Lung (tissue), 17 donors: ENCODE measurements at places on chromosomes 1 and 21. TPM values are rescaled to one million over a fixed set of nuclear protein-coding genes. Genes with fewer than 3 reads are reported as not detected.
A peak's percentile ranks its signal among the peaks of the same experiment; 100 is the strongest.

DNA sequence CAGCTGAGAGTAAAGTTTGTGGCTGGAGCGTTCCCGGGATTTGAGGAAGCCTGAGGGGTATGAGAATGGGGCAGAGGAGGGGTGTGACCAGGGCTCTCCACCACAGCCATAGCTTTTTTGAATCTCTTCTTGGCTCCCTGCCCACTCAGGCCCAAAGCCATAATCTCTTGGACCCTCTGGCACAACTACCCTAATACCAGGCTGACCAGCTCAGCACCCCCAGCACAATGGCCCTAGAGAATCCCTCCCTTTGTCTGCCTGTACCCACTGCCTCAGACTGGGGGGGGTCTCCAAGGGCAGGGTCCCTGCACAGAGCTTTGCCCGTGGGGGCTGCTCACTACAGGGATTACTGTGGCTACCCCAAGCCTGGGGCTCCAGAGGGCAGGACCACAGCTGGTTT is 7.5 kb downstream of the DENND4B start:
- peaks cover 51% of the 10 kb centered on the region for H3K36me3 ChIP-seq
- no peaks in the 10 kb centered on the region for H3K4me1 ChIP-seq
- H3K27ac ChIP-seq = no peak overlapping the region
- no peaks in the 10 kb centered on the region for H3K27me3 ChIP-seq

DNA sequence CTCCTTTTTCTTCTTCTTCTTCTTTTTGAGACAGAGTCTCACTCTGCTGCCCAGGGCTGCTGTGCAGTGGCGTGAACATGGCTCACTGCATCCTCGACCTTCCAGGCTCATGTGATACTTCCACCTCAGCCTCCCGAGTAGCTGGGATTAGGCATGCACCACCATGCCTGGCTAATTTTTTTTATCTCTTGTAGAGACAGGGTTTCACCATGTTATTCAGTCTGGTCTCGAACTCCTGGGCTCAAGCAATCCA is 13.0 kb upstream of the PADI1 start:
- H3K4me3 ChIP-seq = no peak overlapping the region
- no peak overlapping the region for H3K27ac ChIP-seq

Gene HAO2
- not detected for polyA plus RNA-seq

- no peak for DNase-seq
- no peaks in the 10 kb centered on the region for H3K4me1 ChIP-seq
- peaks cover 2% of the 10 kb centered on the region for H3K27me3 ChIP-seq
- H3K36me3 ChIP-seq = no peaks in the 10 kb centered on the region
Measured at GRCh38 chr21:45845063-45845769, 136.4 kb upstream of the COL6A1 start.

DNA sequence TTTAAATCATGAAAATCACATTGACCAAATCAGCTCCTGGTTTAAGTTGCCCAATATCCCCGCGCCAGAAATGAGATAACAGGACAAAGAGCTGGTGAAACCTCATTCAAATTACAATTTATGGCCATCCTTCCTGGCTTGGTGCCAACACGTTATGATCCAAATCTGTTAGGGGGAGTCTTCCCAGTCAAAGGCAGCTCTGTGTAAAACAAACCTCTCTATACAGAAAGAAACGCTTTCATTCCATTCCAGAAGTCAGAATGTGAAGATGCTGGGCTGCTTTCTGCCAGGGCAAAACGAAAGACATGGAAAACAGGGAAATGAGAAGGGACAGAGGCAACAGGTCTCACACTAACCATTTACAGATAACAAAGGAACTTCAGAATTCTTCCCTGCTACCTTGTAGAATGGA is 53.5 kb upstream of the TIAM1 start:
- H3K27ac ChIP-seq = no peak overlapping the region
- H3K27me3 ChIP-seq = no peaks in the 10 kb centered on the region
- H3K4me3 ChIP-seq = no peak overlapping the region
- H3K36me3 ChIP-seq = no peaks in the 10 kb centered on the region
- no peaks in the 10 kb centered on the region for H3K4me1 ChIP-seq

GRCh38 chr1:153386500-153386901 is 4.4 kb downstream of the S100A8 start:
- DNase-seq = peak; percentile 2
- no peak overlapping the region for H3K27ac ChIP-seq
- H3K27me3 ChIP-seq = no peaks in the 10 kb centered on the region

- peak; percentile 50 for DNase-seq
- no peaks in the 10 kb centered on the region for H3K36me3 ChIP-seq
- no peaks in the 10 kb centered on the region for H3K27me3 ChIP-seq
- no peaks in the 10 kb centered on the region for H3K4me1 ChIP-seq
- H3K4me3 ChIP-seq = no peak overlapping the region
- H3K27ac ChIP-seq = no peak overlapping the region
Measured at GRCh38 chr21:34936371-34936789, 112.7 kb downstream of the RUNX1 start.

- H3K36me3 ChIP-seq = no peaks in the 10 kb centered on the region
- H3K4me3 ChIP-seq = no peak overlapping the region
Measured at GRCh38 chr1:205477759-205478247, 22.0 kb upstream of the BLACAT1 start.

GRCh38 chr1:29237852-29238619 is 1.7 kb downstream of the PTPRU start:
- H3K4me3 ChIP-seq = peak overlapping the region; percentile 49
- peaks cover 7% of the 10 kb centered on the region for H3K27me3 ChIP-seq
- no peaks in the 10 kb centered on the region for H3K36me3 ChIP-seq
- peak overlapping the region; percentile 92 for H3K27ac ChIP-seq
- peak; percentile 47 for DNase-seq
- H3K4me1 ChIP-seq = peaks cover 27% of the 10 kb centered on the region

DNA sequence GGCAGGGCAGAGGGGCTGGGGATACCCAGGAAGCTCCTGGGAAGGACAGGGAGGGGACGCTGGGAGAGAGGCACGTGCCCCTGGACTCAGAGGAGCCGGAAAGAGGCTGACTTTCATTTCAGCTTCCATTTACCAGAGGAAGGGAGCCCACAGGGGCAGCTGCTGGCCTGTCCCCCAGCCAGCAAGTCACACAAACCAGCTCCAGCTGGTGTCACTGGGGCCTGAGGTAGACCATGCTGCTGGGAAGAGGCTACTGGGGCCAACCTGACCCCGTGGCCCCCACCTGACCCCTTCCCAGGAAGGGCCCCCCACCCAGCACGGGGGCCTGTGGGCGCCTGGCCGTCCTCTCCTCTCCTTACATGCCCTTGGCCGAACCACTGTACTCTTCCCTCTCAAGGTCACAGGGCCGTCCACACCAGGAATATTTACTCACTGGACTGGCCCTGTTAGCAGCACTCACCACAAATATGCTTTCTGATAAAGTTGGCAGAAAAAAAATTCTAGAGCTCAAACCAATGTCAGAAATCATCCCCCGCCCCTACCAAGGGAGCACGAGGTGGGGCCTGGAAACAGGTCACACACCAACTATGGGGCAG is 110.5 kb downstream of the CASZ1 start:
- DNase-seq = no peak
- no peak overlapping the region for H3K4me3 ChIP-seq
- peaks cover 13% of the 10 kb centered on the region for H3K4me1 ChIP-seq
- no peaks in the 10 kb centered on the region for H3K36me3 ChIP-seq

Gene RNF223
- polyA plus RNA-seq = 0.57 TPM

Gene GJA4
- 6.4 TPM for polyA plus RNA-seq

GRCh38 chr1:198467907-198468306 is 72.6 kb downstream of the ATP6V1G3 start:
- H3K4me1 ChIP-seq = no peaks in the 10 kb centered on the region
- H3K4me3 ChIP-seq = no peak overlapping the region
- no peaks in the 10 kb centered on the region for H3K36me3 ChIP-seq
- DNase-seq = no peak

DNA sequence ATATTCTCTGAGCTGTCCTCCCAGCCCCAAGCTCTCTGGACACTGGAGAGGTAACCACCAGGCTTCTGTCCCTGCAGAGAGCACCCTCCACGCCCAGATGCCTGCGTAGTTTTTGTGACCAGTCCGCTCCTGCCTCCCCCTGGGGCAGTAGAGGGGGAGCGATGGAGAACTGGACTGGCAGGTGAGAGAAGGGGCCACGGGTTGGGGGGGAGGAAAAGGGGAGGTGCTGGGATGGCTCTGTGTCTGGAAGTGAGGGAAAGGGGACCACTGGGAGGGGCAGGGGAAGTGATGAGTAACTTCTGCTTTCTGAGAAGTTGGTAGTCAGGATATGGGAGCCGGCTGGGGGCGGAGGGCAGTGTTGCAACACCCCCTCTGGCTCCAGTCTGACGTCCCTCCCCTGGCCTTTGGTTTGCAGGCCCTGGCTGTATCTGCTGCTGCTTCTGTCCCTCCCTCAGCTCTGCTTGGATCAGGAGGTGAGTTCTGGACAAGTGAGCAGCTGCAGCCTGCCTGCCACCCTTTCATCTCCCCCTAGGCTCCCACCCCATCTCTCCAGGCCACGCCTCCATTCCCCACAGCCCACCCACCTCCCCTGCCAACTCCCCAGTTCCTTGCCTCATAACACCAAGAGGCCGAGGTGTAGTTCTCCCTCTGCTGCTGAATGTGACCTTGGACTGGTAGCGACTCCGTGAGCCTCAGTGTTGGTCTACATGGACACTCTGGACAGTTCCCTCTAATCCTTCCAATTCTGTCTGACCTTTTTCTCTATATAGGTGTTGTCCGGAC is 3.1 kb downstream of the ADAMTSL4 start:
- DNase-seq = peak; percentile 83
- H3K4me3 ChIP-seq = no peak overlapping the region
- H3K4me1 ChIP-seq = peaks cover 38% of the 10 kb centered on the region
- peaks cover 5% of the 10 kb centered on the region for H3K36me3 ChIP-seq
- H3K27me3 ChIP-seq = no peaks in the 10 kb centered on the region

Gene SPATA17
- polyA plus RNA-seq = 3.3 TPM

Gene TNFRSF18
- polyA plus RNA-seq = 1.8 TPM

Gene RXFP4
- 0.05 TPM for polyA plus RNA-seq

Gene MARCKSL1
- 41.2 TPM for polyA plus RNA-seq

GRCh38 chr21:28334407-28334806 is 658.3 kb downstream of the LTN1 start:
- H3K36me3 ChIP-seq = no peaks in the 10 kb centered on the region
- no peak overlapping the region for H3K27ac ChIP-seq

- no peak overlapping the region for H3K4me3 ChIP-seq
- no peaks in the 10 kb centered on the region for H3K36me3 ChIP-seq
- no peaks in the 10 kb centered on the region for H3K27me3 ChIP-seq
- DNase-seq = no peak
- H3K27ac ChIP-seq = no peak overlapping the region
- H3K4me1 ChIP-seq = no peaks in the 10 kb centered on the region
Measured at GRCh38 chr1:209589440-209589839, 5.9 kb downstream of the CAMK1G start.

DNA sequence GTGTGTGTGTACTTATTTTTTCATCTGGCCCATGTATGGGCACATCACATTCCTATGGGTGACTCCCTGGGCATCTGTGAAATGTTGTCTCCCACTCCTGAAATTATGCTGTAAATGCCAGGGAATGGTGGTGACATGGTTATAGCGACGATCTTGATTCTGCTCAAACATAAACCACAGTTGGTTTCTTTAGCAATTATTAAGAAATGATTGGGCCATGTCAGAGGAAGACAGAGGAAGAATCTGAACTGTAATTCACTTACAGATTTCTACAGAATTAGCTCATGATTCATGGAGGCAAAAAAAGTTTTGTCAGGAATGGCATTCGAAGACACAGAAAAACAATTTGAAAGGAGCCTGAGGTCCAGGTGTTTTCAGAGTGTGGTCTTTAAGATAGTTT is 25.8 kb upstream of the KCNE1 start:
- no peak overlapping the region for H3K4me3 ChIP-seq
- peaks cover 4% of the 10 kb centered on the region for H3K4me1 ChIP-seq
- DNase-seq = no peak
- no peaks in the 10 kb centered on the region for H3K27me3 ChIP-seq
- H3K27ac ChIP-seq = peak overlapping the region; percentile 75

Gene PDE4B
- polyA plus RNA-seq = 4.0 TPM

DNA sequence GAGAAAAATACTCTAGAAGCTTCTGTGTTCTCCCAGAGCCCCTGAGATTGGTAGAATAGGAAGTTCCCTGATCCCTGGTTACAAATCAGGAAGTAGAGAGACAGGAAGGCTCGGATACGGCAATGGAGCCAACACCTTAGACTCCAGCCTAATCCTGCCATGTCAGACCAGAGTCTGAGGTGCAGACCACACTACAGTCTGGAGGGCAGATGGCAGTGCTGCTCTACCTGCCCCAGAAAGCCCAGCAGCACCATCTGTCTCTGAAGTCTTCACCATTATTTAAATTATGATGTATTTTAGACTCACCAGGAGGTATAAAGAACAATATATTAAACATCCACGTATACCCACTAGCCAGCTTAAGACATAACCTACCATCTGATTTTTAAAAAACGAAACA is 93.0 kb downstream of the MTR start:
- DNase-seq = no peak
- no peak overlapping the region for H3K27ac ChIP-seq
- H3K4me1 ChIP-seq = peaks cover 6% of the 10 kb centered on the region
- peaks cover 22% of the 10 kb centered on the region for H3K36me3 ChIP-seq

DNA sequence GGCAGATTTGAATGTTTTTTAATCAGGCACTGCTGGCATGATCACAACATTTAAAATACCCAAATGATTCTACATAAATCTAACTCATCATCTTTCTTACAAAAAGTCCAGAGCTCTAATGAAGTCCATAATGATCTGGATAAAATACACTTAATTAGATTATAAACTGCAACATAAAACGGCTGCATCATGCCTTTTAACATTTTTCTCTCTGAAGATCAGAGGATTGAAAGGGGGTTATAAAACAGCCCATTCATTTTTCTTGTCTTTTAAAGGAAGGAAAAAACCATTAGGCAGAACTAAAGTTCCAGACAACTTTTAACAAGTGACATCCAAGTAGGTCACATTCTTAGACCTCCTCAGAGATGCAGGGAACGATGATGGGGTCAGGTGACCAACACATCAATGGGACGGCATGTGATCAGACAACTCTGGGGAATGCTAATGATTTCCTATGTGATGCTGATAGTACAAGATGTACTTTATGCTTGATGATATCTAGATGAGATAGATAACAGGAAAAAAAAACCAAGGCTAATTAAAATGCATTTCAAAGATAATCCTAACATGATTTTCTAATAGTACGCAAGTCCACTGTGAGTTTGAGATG is 455.1 kb downstream of the SMYD3 start:
- H3K4me3 ChIP-seq = no peak overlapping the region
- DNase-seq = peak; percentile 48
- H3K4me1 ChIP-seq = no peaks in the 10 kb centered on the region
- no peak overlapping the region for H3K27ac ChIP-seq
- H3K27me3 ChIP-seq = no peaks in the 10 kb centered on the region
- H3K36me3 ChIP-seq = no peaks in the 10 kb centered on the region

- H3K4me3 ChIP-seq = no peak overlapping the region
- DNase-seq = no peak
- H3K27me3 ChIP-seq = no peaks in the 10 kb centered on the region
- H3K27ac ChIP-seq = no peak overlapping the region
- no peaks in the 10 kb centered on the region for H3K4me1 ChIP-seq
- H3K36me3 ChIP-seq = no peaks in the 10 kb centered on the region
Measured at GRCh38 chr1:185406006-185406690, 89.1 kb upstream of the IVNS1ABP start.

DNA sequence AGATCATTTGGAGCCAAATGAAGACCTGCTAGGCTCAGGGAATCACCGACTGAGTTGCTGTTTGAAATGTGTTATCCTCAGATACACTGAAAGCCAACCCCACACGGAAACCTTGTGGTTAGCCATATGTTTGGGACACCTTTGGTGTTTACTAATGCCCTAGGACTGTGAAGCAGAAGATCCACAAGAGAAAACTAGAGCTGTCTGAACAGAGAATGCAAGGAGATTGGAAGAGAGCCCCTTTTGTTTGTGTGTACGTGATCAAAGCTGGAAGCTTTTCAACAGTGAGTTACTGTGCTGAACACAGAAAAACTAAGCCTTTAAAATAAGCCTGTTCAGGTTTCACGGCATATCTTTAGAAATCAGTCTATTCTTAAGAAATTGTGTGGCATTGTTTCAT is 908.2 kb upstream of the ADGRL2 start:
- peaks cover 23% of the 10 kb centered on the region for H3K4me1 ChIP-seq
- no peak overlapping the region for H3K27ac ChIP-seq
- H3K36me3 ChIP-seq = no peaks in the 10 kb centered on the region
- no peaks in the 10 kb centered on the region for H3K27me3 ChIP-seq
- peak; percentile 62 for DNase-seq
- no peak overlapping the region for H3K4me3 ChIP-seq
